ENCODE measurements at places on chromosomes 7 and 10.

- no peak for DNase-seq
These were observed 82.6 kb upstream of the ARHGAP21 start for GRCh38 chr10:24806262-24806661.

DNA sequence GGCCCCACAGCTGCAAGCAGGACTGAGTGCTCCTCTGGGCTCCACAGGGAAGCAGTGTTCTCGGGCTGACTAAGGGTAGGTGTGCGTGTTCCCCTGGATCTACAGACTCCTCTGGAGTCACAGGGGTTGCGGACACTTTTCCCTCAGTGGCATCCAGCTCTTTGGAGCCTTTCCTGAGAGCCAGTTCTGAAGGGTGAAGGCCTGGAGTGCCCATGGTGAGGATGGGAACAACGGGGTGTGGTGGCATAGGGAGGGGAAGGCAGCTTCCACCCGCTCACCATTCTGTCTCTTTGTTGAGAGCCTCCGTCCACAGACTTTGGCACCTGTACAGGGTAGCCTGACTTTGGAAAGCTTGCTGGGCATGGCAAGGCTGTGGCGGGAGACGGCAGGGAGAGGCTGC, 104.1 kb upstream of the PCBD1 start:
- DNase-seq, result no peak

DNA sequence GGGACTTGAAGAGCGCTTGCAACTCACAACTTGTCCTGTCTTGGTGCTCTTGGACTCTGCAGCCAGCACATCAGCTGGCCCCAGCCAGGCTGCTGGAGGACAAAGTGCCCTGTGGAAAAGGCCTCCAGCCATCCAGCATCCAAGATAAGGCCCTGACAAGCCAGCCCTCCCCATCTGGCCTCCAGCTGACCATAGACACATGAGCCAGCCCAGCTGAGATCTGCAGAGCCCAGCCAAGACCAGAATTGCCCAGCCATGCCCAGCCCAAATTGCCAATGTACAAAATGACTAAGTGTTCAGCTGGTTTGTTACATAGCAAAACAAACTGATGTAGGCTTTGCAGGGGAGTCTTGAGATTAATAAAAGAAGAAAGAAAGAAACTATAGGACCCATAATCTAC, 36.0 kb upstream of the FRMD4A start:
- DNase-seq, result no peak

DNA sequence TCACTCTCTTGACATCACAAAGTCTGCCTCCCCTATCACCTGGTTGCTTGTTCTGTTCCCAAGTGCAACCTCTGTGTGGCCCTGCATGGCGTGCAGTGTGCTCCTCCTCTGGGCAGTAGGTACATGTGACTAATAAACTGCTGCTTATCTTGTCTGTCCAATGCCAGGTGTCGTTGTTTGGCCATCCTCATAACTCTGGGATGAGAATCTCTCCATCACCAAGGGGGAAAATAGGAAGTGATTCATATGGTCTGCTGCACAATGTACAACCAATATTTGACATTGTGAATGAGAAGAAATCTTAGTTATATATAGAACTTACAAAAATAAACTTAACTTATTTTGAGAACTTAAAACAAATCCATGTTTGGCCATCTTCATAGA, 135.2 kb downstream of the INHBA start:
- DNase-seq, result no peak

GRCh38 chr7:81195033-81195432, 276.2 kb upstream of the SEMA3C start:
- DNase-seq, result no peak

GRCh38 chr10:106825576-106826364, 338.7 kb downstream of the SORCS1 start:
- no peak for DNase-seq

DNA sequence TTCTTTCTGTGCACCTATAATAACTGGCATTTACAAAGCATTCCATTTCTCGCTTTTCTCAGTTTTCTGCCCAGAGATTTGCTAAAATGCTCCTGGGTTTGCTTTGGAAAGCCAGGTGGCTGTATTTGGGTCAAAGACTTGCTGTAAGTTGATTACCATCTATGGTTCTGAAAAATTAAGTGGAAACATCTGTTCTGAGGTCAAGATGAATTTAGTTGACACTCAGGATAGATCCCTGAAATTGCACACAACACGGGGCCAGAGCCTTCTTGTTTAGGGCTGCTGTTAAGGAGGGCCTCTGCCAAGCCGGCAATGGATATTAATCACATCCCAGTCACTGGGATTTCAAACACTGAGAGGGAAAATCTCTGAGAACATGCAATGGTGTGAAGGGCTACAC, 111.6 kb upstream of the GLI3 start:
- no peak for DNase-seq

DNA sequence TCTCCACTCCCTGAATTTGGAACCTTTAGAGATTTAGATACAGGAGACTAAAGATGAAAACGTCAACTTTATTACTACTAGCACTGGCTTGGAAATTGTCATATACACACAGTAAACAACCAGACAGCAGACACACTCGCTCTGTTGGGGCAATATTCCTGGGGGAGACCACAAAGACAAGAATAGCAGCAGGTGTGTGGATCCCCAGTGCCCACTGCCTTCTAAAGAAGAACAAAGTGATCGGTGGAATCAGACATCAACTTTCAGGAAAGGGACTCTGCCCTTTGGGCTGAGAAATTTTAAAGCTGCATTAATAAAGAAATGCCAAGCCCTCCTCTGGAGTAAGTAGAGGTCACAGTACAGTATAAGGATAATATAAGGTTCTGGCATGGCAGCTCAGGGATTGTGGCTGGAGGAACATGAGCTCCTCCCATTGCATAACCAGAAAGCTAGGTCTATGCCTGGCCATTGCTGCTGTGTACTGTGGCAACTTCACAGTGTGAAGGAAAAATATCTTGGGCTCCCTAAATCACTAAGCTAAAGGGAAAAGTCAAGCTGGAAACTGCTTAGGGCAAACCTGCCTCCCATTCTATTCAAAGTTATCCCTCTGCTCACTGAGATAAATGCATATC, 57.1 kb upstream of the ANKRD1 start:
- no peak for DNase-seq

DNA sequence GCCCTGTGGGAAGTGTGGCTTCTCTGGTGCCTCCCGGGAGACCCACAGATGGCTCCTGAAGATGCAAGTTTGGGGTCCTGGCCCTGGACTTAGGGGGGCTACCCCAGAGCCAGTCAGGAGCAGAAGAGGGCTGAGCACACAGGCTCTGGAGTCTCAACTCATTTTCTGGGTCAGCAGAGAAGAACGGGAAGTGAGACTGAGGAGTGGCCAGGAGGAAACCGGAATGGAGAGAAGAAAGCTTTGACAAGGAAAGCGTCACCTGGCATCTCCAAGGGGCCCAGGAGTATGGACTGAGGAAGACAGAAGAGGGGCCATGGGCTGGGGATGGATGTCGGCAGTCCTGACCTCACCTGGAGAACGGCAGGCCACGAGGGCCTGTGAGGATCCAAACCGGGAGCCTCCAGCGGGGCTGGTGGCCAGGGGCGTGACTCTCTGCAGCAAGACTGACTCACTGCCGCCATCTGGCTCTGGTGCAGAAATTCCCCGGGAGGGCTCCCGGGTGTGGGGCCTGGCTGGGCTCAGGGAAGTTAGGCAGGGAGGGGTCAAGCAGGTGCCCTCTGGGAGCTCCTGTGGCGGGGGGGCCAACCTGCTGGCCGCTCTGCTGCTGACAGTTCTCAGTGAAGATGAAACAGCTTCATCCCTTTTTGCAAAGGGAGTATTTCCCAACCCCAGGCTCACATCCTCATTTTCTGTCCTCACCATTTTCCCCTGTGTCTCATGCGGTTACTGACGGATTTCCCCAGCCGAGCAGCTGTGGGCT, 23.6 kb downstream of the DAGLB start:
- DNase-seq, result no peak

GRCh38 chr10:46524472-46525176, 31.8 kb downstream of the GPRIN2 start:
- no peak for DNase-seq

GRCh38 chr7:3041986-3042675, 1.5 kb downstream of the CARD11 start:
- no peak for DNase-seq

GRCh38 chr7:118352867-118353453, 128.5 kb downstream of the ANKRD7 start:
- peak; percentile 55 for DNase-seq

DNA sequence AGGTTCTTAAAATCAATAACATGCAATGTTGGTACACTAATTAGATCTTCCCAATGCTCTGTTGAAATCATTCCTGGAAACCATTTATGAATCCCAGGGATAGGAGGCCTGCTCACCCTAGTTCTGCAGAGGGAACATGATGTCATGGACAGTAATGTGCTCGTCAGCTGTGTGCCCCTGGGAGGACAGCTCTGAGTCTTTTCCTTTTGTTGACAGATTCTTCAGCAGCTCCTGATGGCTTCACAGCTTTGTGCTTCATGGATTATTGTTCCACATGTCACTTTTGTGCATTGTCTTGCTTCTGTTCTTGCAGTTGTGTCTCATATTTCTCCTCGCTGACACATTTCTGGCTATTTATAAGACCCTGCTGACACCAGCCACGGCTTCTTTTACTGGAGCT, 367.5 kb downstream of the CCSER2 start:
- no peak for DNase-seq

DNA sequence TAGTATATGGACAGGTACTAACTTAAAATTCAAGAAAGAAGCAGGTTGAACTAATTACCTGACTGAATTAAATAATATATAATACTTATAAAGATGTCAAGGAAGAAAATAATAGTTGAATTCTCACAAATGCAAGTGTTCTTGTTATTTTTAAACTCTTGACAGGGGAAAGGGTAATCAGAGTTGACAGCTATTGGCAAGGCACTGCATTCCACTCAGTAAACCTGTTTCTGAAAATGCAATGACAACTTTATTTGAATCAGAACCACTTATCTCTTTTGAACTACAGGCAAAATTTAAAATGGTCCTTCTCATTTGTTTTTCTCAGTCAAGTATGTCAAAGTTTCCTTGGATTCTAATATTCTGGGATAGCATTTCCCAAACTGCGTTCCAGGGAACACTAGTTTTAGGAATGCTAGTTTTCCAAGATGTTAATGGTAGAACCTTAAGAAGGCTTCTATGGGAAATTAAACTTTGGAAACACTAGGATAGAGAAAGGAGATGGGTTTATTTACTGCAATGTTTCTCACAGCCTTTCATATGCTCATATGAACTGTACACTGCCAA, 103.7 kb upstream of the LRRN3 start:
- DNase-seq, result no peak

- DNase-seq, result no peak
These were observed 84.4 kb upstream of the TNS3 start for GRCh38 chr7:47666164-47666862.

- DNase-seq, result peak; percentile 7
These were observed 33.8 kb downstream of the SLC16A9 start for GRCh38 chr10:59675812-59676211.

Measured in NCI-H460 (cell line).